ENCODE measurements at places on chromosomes 4 and X.

GRCh38 chr4:92969650-92970379, 666.0 kb downstream of the GRID2 start:
- DNase-seq = no peak

DNA sequence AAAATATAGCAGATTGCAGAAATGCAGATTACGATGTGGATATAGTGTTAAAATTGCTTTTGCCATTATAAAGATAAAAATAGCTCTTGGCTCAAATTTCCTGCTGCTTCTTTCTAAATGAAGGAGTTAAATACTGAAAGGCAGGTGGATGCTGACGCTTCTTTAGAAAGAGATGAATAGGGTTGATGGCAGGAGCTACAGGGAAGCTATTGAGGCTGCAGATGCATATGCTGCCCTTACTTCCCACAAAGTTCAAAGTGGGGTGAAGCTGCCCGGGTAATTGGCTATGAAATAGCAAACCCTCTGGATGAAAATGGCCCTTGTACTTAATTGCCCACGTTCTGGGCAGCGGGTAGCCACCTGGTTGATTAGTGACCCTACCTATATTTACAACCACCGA, 379.5 kb downstream of the ZIC3 start:
- DNase-seq = no peak

DNA sequence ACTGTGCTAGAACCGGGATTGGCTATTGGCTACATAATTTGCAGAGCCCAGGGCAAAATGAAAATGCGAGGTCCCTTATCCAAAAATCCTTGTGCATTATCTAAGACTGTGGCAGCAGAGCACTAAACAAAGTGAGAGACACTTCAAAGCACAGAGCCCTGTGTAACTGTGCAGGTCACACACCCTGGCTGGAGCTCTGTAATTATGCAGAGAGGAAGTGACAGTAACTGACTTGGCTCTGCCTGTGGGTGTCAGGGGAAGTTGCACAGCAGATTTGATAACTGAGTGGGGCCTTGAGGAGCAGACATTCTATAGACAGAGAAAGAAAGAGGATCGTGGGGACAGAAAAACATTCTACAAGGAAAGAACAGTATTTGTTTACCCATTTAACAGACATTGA, 173.5 kb upstream of the FMR1 start:
- DNase-seq = no peak

DNA sequence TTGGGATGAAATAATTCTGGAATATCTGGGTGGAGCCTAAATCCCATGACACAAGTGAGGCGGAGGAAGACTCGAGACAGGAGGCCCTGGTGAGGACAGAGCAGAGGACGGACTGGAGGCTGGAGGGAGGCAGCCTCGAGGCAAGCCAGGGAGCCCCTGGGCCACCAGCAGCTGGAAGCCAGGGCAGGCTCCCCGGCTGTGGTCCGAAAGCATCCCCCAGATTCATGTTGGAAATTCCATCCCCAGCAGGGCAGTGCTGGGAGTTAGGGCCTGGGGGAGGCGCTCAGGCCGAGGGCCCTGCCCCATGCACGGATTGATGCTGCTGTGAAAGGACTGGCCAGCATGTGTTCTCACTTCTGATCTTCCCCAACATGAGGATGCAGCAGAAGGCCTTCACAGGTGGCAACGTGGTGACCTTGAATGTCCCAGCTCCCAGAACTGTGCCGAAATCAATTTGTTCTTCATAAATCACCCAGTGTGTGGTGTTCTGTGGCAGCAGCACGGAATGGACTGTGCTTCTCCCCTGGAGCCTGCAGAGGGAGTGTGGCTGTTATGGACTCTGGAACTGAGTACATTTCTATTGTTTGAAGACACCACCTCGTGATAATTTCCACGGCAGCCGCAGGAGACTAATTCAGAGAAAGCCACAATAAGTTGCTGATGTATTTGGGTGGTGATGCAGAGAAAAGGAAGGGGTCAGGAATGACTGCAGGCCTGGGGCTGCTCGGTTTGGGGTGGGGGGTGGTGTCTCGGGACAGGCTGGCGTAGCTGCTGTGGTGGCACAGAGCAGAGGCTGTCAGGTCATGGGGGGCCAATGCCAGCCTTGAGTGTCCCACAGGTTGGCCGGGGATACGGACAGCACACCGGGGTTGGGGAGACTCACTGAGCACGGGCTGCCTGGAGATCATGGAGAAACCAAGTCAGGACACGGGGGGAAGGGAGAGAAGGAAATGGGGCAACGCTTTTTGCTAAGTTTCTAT, 56.9 kb downstream of the PCGF3 start:
- DNase-seq = no peak

- no peak for DNase-seq
These were observed 446.3 kb downstream of the TRAM1L1 start for GRCh38 chr4:116639070-116639577.

- no peak for DNase-seq
These were observed 221.3 kb downstream of the ANK2 start for GRCh38 chr4:113270520-113271319.

- DNase-seq = no peak
These were observed 38.3 kb upstream of the STAG2 start for GRCh38 chrX:123923211-123923610.
